ENCODE measurements at places on chromosomes 12 and 14.

- no peak for DNase-seq
Observed at GRCh38 chr14:51251486-51251885, 11.4 kb downstream of the TMX1 start.

GRCh38 chr14:78790271-78790670 is 620.1 kb downstream of the NRXN3 start:
- no peak for DNase-seq

- DNase-seq: peak; percentile 8
Observed at GRCh38 chr12:47361389-47362021, 281.7 kb upstream of the AMIGO2 start.

- DNase-seq: no peak
Observed at GRCh38 chr12:5830111-5830510, 114.9 kb downstream of the ANO2 start.

- DNase-seq: no peak
Observed at GRCh38 chr12:101021911-101022388, 188.1 kb downstream of the SLC5A8 start.

GRCh38 chr12:120224304-120225199 is 23.6 kb upstream of the RPLP0 start:
- no peak for DNase-seq

All from activated CD8-positive, alpha-beta memory T cell treated with anti-CD3 and anti-CD28 coated beads for 1 hour (primary cell).